Thyroid gland (tissue), 4 donors: ENCODE measurements at places on chromosomes 6 and 20. TPM values are rescaled to one million over a fixed set of nuclear protein-coding genes. Genes with fewer than 3 reads are reported as not detected.

DNA sequence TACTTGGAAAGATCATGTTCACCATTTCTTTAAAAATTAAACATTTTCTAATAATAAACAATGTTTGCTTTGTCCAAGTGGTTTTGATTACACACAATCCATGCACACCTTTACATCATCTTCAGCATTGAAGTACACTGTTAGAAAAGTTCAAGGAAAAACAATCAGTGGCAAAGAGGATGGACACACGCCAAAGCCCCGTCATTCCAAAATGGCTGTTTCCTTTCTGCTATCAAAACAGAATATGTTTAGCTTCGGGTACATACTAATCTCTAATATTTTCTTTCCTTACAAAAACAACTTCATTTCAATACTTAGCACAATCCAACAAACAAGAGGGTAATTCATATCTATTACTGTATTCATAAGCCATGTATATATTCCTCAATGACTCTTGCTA lies 24.5 kb downstream of the REPS1 start:
- DNase-seq = peak; percentile 33

- no peak for DNase-seq
Observed at GRCh38 chr6:118240878-118241528, 307.1 kb upstream of the PLN start.

DNA sequence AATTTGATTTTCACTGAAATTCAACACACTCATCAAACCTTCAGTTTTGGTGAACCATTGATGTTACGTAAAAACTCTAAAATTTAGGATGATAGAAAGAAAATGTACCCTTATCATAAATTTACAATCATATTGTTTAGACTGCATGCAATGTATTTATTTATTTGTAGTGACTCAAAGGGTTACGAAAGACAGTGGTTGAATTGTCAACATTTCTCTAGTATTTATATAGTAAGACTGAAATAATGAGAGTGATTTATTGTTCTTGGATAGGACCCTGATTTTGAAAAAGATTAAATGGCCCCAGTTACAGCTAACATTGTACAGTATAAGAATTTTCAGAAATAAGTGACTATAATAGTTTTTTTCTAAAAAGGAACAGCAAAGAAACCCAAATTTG lies 591.5 kb downstream of the RFPL4B start:
- no peak for DNase-seq

GRCh38 chr20:57262301-57262700 lies 4.1 kb downstream of the BMP7 start:
- DNase-seq = no peak

GRCh38 chr6:35557239-35557638 lies 44.5 kb upstream of the TULP1 start:
- DNase-seq = no peak

- no peak for DNase-seq
Observed at GRCh38 chr20:57605045-57605444, 15.2 kb downstream of the ZBP1 start.

- DNase-seq = no peak
Observed at GRCh38 chr20:62899633-62900051, 26.7 kb downstream of the DIDO1 start.

GRCh38 chr6:7295916-7296315 lies 17.1 kb downstream of the SSR1 start:
- DNase-seq = no peak

DNA sequence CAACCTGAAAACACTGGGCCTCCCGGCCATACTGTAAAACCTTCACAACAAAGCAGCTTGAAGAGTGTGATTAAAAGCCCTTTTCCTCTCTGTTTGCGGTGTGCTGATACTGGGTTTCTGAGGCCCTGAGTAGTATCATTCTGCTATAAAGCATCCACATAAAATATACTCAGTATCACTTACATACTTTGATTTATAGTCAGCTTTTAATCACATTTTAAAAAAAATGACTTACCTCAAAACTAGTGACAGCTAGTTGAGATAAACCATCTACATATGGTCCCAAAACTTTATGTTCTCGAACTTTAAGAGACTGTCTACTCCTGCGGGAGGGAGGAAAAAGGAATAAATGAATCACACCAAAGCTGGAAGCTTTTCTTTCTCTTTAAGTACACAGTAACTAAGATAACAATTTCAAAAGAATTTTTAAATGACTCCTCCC lies 135.7 kb downstream of the KIF13A start:
- no peak for DNase-seq

GRCh38 chr6:84093441-84094435 lies 60.2 kb downstream of the MRAP2 start:
- no peak for DNase-seq

- no peak for DNase-seq
Observed at GRCh38 chr6:108723594-108723993, 124.6 kb upstream of the ARMC2 start.

DNA sequence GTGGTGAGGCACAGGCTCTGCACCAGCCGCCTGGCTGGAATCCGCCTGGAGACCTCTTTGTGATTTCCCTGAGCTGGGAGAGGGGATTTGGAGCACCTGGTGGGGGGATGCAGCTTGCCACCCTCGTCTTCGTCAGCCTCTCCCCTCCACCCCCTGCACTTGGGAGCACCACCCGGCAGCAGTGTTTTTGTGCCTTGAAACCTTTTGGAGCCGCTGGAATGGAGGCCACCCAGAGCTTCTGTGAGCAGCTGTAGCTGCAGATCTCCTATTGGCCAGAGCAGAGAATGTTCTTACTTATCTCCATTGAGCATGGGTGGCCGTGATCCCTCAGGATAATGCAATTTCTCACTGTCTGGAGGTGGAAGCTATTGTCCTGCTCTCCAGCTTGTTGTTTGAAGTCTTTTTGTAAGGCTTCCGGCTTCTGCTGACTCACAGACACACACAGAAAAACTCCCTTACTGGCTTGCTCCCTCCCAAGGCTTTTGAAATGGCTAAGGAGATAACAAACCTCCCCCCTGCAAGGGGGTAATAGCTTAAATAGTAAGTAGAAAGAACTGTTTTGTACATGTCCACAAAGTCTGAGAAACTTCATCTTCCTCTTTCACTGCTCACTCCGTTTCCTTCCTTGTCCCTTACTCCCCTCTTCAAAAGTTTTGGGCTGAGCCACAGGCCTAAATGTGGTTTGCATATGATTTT lies 271.2 kb downstream of the PRL start:
- no peak for DNase-seq

- no peak for DNase-seq
Observed at GRCh38 chr6:121951123-121951522, 448.3 kb upstream of the HSF2 start.

- no peak for DNase-seq
Observed at GRCh38 chr20:62120990-62121775, 1.1 kb upstream of the LSM14B start.

- DNase-seq = no peak
Observed at GRCh38 chr20:41715526-41715925, 97.3 kb upstream of the CHD6 start.

DNA sequence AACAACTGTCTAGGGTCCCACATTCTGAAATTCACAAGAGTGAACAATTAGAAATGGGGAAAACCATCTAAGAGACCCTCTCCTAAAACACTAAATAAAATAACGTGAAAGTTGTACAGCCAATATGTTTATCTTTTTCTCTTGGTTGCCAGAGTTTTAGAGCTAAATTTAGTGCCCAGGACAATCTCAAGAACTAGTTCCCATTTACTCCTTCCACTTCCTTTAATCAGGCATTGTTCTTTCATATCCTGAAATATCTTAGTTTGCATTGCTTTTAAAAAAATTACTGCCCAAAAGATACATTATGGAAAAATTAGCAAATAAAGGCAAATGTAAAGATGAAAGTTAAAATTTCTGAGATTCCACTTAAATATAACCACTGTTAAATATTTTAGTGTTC lies 33.1 kb upstream of the UBR2 start:
- DNase-seq = no peak

- no peak for DNase-seq
Observed at GRCh38 chr20:46334303-46334904, 26.1 kb upstream of the CDH22 start.

- DNase-seq = no peak
Observed at GRCh38 chr6:47464052-47464451, 13.5 kb upstream of the CD2AP start.

GRCh38 chr6:3987053-3987452 lies 91.9 kb downstream of the FAM217A start:
- peak; percentile 43 for DNase-seq

DNA sequence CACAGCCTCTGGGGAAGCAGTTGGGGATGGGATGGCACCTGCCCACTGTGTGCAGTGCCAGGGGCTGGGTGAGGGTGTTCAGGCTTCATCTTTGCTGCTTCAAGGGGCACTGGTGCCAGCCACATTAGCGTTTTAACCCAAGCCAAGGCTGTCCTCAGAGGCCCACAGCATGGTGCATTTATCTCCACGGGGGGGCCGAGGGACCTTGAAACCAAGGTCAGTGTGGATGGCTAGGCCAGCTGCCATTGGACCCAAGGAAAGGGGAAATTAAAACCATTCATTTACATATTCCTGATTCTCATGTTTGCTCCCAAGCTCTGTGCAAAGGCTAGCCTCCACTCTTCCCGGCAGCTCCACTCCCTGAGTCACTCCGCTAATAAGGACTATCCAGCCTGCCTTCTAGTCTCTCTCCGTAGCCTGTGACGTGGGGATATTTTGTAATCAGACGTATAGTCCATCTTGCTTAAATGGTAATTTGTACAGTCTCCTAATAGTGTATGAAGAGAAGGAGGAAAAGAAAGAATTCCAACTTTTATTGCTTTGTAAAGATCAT lies 197.1 kb downstream of the CDH4 start:
- no peak for DNase-seq

DNA sequence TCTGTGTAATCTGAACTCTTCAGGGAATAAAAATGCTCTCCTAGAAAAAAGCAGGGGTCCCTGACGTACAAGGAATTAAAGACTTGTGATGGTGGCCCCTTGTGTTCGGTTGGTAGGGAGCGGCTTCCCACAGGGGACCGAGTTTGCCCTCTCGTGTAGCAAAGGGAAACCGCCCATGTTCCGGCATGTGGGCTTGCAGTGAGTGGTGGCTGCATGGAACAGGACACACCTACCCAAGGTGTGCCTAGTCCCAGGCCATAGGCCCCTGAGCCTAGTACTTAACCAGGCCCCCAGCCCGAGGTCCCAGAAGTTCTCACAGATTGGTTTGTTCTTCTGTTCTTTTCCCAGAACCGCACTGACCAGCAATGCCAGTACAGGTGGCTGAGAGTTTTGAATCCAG lies 15.5 kb downstream of the MYBL2 start:
- no peak for DNase-seq

DNA sequence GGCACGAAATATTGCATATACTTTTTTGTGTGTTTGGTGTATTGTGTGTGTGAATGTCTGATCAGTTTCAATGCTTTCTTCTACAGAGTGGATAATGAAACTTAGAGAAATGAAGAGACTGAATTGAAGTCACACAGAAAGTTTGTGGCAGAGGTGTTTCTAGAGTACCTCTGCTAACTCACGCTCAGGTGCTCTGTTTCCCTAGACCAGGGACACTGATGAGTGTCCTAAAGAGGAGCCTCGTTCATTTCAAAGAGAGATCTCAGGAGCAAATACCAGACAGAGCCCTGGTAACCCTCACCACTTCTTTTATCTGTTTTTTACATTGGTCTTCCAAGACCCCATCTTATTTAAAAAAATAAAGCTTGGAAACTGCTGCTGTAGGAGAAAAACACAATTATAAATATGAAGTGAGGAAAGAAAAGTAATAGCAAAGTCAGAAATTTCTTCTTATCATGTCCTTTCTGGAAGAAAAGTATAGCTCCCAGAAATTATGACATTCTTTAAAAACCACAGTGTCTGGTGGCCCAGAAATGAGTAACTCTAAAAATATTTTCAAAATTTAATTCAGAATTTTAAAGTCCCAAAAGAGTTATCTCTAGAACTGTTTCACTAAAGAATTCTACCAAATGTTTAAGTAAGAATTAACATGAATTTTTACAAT lies 720.6 kb downstream of the RFPL4B start:
- no peak for DNase-seq

GRCh38 chr6:56620229-56620868 lies 22.3 kb downstream of the DST start:
- no peak for DNase-seq

Gene HLA-DRA
- total RNA-seq = 53.0 TPM

Gene COL20A1
- total RNA-seq = not detected

Gene TRAPPC3L
- total RNA-seq = 0.13 TPM

Gene PLA2G7
- total RNA-seq = 10.6 TPM

Gene BPI
- total RNA-seq = 0.40 TPM

Gene KHDC1L
- total RNA-seq = not detected

Gene SEC23B
- 79.9 TPM for total RNA-seq

Gene RAET1L
- not detected for total RNA-seq

Gene IL20RA
- 8.1 TPM for total RNA-seq

Gene CLPSL1
- total RNA-seq = not detected

Gene NT5E
- total RNA-seq = 174 TPM

Gene KCNK16
- 0.88 TPM for total RNA-seq
